HFF-Myc (cell line): ENCODE measurements at places on chromosomes 1 and 21.

- no peak for DNase-seq
These were observed 57.7 kb upstream of the PDE4B start for GRCh38 chr1:65734979-65735378.

GRCh38 chr1:96579636-96580035, 141.9 kb upstream of the PTBP2 start:
- no peak for DNase-seq

- DNase-seq = no peak
These were observed 26.7 kb downstream of the COLGALT2 start for GRCh38 chr1:184010788-184011187.

GRCh38 chr1:79852004-79852403, 845.5 kb upstream of the ADGRL4 start:
- DNase-seq = no peak

DNA sequence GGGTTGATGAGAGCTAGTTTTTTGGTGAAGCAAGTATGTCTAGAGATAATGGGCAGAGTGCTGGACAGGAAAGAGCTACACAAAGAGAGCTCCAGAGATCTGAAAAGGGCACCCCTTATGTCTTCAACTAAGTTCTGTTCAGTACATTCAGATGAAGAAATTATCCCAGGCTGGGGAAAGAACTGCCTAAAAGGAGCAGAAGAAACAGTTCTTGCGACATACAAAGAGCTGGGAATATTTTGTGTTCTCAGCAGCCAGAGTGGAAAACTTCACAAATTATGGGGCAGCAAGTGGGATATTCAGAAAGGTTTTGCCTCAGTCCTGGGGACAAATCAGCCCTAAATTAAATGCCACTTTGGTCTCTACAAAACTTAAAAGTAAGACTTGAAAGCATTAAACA, 17.4 kb upstream of the CCN1 start:
- DNase-seq = no peak

DNA sequence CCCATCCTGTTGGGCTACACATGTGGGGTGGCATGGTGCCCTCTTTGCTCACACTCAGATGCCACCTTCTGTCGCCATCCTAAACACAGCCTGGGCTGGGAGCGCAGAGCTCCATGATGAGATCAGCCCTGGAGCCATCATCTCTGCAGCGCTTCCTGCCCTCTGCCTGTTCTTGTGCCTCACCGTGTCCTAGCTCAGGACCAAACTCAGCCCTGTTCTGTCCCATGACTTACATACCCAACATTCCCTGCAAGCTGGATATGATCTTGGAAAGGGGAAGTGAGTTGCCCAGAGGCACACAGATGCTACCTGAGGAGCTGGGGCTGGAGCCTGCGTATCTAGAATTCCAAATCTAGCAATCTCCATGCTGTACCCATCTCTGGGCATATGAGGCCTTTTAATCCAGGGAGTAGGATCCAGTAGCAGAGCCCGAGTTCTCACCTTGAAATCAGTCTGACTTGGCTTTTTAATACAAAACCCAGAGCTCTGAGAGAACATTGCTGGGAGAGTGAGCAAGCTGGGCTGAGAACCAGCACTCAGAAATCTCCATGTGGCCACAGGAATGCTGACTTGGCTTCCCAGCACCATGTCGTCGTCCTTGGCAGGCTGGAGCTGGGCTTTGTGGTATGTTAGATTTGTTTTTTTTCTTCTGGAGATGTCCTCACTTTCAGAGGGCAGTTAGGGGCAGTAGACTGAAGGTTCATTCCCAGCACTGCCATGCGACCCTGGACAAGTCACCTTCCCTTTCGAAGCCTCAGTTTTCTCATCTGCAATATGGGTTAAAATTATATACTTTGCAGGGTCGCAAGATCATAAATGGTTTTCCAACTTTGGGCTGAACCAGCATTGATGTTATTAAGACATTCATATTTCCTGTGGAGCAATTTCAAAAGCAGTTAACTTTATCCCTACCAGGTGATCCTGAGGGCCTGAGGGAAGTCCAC, 2.6 kb downstream of the ALPL start:
- DNase-seq = no peak

DNA sequence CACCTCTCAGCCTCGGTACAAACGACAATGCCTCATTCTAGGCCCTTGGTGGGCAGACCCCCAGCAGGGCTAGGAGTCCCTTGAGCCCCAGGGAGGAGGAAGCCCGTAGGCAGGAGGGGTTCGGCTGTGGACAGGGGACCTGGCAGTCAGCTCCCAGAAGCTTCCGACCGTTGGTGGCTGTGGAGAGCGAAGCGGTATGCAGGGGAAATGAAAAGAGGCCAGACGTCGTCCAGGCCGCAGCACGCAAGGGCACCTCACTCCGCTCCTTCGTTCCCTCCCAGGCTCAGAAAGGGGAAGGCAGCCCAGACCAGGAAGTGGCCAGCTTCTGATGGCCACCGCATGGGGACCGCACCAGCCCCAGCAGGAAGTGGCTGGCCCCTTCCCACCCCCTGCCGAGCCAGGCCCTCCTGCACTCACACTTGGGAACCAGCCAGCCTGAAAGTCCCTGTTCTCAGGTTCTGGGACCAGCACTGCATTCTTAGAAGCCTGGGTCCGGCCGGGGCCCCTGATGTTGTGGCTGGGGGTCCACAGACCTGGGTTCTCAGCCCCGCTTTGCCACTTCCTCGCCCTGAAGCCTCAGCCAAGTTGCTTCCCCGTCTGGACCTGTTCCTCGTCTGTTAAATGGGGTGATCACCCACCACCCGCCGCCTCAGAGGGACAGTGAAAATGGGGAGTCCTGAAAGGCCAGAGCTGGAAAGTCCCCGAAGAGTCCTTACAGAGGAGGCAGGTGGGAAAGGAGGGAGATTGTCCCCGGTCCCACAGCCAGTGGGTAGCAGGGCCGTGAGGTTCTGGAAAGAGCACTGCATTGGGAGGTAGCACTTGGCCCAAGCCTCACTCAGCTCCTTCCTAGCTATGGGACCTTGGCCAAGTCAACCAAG, 104.0 kb upstream of the RUNX3 start:
- DNase-seq = no peak
